NCI-H524 treated with DMSO at 0.1 percent for 48 hours (cell line): ENCODE measurements at places on chromosomes 6 and 20.

- no peak for DNase-seq
These were observed 769 bp upstream of the TRPC4AP start for GRCh38 chr20:35093267-35093884.

DNA sequence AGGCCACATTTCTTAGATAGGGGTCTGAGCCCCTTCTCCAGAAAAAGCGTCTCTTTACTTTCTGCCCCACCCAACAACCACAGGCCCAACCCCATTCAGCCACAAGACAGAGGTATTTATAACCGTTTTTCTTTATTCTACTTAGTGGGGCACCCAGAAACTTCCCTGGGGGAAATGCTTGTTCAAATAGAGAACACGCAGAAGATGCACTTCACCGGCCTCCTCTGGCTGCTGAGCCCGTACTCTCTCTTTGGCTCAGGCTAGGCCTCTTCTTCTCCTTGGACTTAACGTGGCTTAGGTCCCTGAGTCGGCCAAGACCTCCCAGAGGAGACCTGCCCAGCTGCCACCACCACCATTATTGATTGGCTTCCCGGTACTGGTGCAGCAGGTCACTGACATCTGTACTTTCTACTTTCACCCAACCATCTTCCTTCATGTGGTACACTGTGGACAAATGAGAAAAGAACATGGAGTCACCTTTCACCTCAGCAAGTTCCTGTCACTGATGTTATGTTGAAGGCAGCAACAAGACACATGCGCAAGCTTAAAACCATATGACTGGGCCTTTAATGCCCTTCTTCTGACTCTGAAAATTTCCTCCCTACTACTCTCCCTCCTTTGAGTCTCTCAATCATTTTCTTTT is 2.2 kb upstream of the TAP2 start:
- DNase-seq = no peak

DNA sequence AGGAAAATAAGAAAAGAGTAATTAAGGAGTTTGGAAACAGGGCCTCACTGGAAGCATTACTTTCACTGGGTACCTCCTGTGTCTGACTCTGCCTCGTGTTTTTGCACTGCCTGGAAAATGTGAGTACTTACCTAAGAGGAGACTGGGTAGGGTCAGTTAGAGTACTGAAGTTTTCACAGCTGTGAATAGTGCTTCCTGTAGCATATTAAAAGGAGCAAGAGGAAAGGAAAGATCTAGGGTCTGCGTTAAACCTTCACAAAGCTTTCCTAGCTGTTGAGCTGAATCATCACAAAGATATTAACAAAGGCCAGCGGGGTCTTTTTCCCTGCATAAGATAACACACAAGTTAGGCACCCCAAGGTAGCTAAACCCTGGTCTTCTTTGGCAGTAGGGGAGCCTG is 82.3 kb downstream of the MLIP start:
- no peak for DNase-seq

GRCh38 chr6:147733686-147734085 is 225.2 kb downstream of the SAMD5 start:
- no peak for DNase-seq

- DNase-seq = no peak
These were observed 154.0 kb downstream of the PDSS2 start for GRCh38 chr6:107305391-107305790.

GRCh38 chr20:14264869-14265268 is 72.5 kb downstream of the FLRT3 start:
- DNase-seq = no peak

GRCh38 chr20:2838170-2838797 is 2.2 kb downstream of the PCED1A start:
- DNase-seq = no peak

DNA sequence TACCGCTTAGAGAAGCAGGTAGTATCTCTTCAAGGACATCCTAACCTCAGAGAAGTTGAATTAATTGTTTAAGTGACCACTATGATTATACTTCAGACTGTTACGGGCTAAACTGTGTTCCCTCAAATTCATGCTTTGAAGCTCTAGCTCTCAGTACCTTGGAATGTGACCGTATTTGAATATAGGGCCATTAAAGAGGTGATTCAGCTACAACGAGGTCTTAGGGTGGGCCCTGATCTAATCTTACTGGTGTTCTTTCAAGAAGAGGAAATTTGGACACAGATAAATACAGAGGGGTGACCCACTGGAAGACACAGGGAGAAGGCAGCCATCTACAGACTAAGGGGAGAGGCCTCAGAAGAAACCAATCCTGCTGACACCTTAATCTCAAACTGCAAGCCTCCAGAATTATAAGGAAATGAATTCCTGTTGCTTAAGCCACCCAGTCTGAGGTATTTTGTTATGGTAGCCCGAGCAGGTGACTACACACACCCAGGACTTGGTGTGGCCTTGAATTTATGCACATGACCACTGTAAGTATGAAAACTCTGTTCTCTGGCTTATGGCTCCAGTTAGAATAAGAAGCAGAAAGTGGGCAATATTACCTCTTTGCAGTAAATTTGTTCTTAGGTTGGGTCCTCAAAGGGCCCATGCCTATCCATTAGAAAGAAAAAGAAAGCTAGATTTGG is 249.1 kb downstream of the DHX35 start:
- no peak for DNase-seq

DNA sequence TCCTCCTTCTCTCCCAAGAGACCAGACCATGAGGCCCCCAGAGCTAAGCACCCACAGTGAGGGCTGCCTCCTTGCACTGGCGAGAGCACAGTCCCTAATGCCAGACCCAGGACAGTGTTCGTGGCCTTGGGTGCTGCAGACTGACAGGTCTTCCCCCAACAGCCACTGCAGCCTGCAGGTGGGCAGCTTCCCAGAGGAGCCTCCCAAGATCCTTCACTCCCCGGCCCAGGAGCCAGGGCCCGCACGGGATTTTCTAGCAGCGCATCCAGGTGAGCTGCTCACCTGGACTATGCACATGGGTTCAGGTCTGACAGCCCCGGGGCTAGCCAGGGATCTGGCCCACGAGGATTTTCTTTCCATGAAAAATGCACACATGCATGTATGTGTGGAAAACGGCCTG is 41.7 kb downstream of the SUMO4 start:
- DNase-seq = no peak

DNA sequence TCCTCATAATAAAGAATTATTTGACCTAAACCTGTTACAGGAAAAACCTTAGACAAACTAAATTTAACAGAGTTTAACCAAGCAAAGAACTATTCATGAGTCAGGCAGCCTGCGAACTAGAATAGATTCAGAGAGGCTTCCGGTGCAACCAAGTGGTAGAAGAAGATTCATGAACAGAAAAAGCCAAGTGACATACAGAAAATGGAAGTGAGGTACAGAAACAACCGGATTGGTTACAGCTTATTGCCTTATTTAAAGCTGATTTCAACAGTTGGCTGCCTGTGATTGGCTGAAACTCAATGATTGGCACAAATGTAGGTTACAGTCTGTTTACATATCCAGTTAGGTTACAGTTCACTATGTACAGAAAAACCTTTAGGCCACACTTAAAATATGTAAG is 10.1 kb downstream of the PPP1R3G start:
- DNase-seq = no peak

- no peak for DNase-seq
These were observed 580.1 kb downstream of the TFAP2B start for GRCh38 chr6:51398793-51399192.

DNA sequence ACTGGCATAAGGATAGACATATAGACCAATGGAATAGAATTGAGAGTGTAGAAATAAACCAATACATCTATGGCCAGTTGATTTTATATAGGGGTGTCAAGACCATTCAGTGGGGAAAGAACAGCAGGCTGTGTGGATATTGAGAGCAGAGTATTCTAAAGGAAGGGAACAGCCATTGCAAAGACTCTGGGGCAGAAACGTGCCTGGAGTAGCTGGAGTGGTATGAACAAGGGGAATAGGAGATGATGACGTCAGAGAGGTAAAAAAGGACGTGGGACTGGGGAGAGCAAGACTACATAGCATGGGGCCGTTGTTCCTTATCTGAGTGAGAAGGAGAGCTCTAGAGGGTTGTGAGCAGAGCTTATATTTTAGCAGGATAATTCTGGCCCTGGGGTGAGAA is 85.2 kb downstream of the TOX2 start:
- DNase-seq = no peak

- DNase-seq = no peak
These were observed 294.3 kb upstream of the SOX4 start for GRCh38 chr6:21299216-21299615.

- DNase-seq = no peak
These were observed 649.1 kb upstream of the GJE1 start for GRCh38 chr6:141483598-141484061.

DNA sequence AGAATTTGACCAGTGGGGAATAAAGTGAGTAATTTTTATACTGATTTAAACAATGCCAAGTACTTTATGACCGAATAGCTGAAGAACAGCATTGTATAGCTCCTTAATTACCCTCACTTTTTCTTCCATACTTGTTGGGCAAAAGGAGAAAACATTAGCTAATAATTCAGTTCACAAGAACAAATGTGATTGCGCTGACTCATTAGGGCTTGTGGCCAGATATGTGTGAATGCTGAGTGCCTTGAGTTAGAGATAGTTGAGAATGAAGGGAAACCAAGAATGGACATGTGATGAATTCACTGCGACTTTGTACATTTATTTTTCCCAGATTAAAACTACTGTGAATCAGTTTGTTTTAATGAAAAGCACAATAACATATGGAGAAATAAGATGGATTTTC is 669.4 kb downstream of the TFAP2A start:
- no peak for DNase-seq

- DNase-seq = no peak
These were observed 33.1 kb downstream of the SRC start for GRCh38 chr20:37378785-37379598.

DNA sequence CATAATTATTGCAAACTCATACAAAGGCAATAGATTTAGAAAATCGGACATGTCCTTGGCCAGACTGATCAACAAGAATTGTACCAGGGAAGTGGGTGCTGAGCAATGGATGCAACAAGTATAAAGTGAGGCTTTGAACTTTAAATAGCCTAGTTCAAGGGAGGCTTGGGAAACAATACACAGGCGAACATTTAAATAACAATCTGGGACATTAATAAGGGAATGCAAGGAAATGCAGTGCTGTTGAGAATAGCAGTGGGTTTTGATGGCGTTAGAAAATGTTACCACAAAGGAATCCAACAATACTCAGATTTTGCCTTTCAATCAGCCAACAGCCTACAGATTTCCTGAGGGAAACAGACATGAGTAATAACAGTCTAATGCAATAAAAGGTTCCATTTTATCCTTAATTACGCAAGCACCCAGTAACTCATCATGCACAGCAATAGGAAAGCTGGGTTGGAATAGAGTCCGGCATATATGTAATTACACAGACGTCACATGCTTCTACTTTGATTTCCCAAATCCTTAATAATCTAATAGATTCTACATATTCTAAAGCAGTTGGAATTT is 134.6 kb downstream of the PHACTR1 start:
- no peak for DNase-seq

DNA sequence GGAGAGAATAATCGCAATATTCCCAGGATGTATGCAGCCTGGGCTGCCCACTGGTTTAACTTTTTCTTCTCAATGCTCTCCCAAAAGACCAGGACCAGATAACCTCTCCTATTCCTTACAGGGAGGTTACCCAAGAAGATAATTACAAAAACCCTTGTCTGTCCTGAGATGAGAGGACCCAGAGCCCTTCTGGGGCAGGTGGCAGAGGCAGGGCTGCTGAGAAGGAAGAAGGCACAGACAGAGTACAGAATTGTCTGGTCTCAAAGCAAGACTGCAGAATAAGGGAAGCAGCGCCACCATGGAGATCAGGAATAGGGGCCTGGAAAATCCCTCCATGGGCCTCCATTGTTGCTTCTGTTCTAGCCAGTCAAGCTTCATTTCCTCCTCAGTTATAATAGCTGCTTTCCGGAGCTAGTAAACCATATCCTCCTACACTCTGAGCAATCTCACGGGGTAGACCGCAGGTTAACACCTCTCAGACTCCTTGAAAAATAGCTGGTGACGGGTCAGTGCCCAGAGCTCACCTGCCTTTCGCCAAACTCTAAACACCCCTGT is 463 bp upstream of the HLA-DMB start:
- no peak for DNase-seq

GRCh38 chr6:19837511-19838441 is 606 bp downstream of the ID4 start:
- no peak for DNase-seq

GRCh38 chr6:43213431-43213830 is 15.8 kb downstream of the DNPH1 start:
- DNase-seq = no peak

DNA sequence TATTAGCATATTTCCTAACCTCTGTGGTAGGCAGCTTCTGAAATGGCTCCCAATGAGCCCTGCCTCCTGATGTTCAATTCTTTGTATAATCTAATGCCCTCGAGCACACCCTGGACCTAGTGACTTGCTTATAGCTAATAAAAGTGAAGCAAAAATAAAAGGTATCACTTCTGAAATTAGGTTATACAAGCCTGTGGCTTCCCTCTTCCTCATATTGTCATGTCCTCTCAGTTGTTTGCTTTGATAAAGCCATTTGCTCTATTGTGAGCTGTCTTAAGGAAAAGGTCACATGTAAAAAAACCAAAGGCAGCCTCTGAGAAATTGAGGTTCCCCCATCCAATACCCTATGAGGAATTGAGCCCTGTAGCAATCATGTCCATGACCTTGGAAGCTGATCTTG is 442.1 kb upstream of the ADGRB3 start:
- no peak for DNase-seq

- no peak for DNase-seq
These were observed 347.6 kb downstream of the TPBG start for GRCh38 chr6:82711105-82711827.

DNA sequence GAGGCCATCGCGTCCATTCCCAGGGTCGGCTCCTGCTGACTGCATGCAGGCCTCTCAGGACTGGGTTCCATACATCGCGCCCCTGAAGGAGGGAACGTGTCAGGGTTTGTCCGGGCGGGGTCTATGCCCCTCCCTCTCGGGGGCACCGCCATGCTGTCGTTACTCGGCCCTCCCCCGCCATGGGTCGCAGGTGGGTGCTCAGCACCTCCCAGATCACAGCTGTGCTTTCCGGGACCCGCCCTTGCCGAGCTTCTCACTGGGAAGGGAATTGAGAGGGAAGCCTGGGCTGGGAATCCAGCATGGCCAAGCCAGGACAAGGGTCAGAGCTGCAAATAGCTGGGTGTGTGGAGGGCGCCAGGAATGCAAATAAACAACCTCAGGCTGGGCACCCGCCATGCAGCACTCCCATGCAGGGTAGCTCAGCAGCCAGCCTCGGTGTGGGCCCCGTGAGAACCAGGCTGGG is at the start of gene FRMD1:
FRMD1 (minus strand) TSS at position 270 of the 463 bp plus-strand sequence; CDS start at position 152, 118 bp downstream.
- no peak for DNase-seq

- no peak for DNase-seq
These were observed 66.6 kb downstream of the PREX1 start for GRCh38 chr20:48761023-48761785.

GRCh38 chr6:97805596-97805995 is 522.6 kb upstream of the MMS22L start:
- no peak for DNase-seq

GRCh38 chr6:144776031-144776819 is 491.1 kb downstream of the UTRN start:
- DNase-seq = no peak

GRCh38 chr6:37277001-37277409 is 19.1 kb upstream of the TMEM217 start:
- DNase-seq = no peak

- no peak for DNase-seq
These were observed 680.8 kb upstream of the NRSN1 start for GRCh38 chr6:23445157-23445710.
